NCI-H460 (cell line): ENCODE measurements at places on chromosomes 3 and 15.

- DNase-seq = no peak
Observed at GRCh38 chr15:65738649-65739048, 53.4 kb downstream of the DENND4A start.

DNA sequence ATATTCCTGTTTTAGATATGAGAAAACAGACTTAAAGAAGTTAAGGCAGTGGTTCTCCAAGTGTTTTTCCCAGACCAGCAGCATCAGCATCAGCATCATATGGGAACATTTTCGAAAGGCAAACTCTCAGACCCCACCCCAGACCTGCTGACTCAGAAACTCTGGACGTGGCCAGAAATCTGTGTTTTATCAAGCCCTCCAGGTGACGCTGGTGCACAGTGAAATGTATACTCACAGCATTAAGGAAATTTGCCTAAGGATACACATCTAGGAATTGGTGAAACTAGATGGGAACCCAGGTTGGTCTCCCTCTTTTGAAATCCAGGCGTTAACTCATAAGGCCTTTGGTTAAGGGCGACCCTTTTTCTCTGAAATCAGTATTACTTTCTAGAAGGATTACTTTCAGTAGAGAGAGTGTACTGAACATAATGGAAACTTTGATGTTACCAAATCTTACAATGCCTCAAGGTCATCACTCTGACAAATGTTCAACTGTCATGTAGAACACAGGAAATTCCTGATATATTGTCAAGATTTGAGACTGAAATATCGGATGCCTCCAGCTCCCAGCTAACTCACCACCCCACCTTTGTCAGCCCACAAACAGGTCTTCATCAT lies 910.2 kb downstream of the ROBO1 start:
- no peak for DNase-seq

DNA sequence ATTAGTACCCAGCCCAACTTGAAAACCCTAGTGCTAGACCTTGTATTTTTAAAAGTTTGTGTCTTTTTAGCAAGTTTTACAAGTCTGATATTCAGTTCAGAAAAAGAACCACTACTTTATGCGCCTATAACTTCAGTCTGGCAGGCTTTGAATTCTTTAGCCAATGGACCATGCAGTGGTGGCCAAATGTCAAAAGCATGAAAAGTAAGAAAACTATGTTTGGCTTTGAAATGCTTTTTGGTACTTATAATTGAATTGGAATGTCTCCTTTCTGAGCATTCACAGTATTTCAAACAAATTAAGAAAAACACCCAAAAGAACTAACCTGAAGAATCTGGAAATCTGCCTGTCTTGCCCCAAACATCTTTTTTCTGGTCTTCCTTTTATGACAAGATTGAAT lies 12.8 kb downstream of the WDR48 start:
- DNase-seq = no peak

DNA sequence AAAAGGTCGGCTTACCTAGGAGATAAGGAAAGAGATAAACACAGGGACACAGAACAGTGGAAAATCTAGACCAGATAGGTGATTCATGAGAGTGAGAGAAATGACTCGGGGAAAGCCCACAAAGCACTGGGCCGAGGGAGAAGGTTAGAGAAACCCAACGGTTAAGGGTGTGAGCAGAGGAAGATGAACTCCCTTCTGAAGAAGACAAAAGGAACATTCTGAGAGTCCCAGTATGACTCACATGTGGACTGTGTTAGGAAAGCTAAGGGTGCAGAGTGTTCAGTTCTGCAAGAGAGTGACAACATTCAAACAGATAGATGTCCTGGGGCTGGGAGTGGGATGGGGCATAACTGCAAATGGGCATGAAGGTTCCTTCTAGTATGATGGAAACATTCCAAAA lies 83.0 kb downstream of the CNTN3 start:
- DNase-seq = peak; percentile 12

GRCh38 chr15:69462030-69462492 lies 9.4 kb downstream of the RPLP1 start:
- no peak for DNase-seq

- DNase-seq = no peak
Observed at GRCh38 chr3:122415104-122415744, 638 bp downstream of the WDR5B start.

DNA sequence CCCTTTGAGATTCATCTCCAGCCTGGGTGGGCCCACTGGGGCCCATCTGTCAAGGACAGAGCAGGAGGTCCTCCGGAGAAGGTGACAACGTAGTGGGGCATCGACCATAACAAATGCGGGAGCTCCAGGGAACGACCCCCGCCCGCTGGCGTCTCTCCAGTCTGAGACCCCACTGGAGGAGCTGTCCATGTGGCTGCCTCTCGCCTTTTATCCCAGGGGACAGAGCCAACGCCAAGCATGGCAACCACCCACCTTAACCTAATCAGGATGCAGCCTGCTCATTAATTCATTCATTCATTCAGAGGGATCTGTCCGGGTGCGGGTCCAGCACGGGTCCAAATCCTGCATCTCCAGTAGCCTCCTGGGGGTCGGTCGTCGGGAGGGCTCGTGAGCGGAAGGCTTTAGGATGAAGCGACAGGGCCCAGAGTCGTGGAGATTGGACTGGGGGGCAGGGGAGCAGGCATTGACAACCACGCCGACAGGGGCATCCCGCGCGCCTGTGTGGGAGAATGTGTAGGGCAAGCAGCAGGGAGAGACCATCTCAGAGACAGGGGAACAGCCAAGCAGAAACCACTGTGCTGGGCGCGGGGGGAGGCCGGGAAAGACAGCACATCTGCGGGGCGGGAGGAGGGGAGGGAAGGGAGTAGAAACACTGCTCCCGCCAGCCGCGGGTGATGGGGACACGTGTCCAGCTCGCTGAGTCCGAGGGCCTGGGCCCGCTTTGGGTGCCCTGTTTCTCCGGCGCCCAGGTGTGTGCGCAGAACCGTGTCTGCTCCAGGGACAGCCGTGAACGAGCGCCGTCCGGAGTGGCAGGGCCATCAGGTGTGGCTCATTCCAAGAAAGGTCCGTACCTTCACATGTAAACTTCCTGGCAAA lies 1.9 kb downstream of the PIGZ start:
- no peak for DNase-seq

DNA sequence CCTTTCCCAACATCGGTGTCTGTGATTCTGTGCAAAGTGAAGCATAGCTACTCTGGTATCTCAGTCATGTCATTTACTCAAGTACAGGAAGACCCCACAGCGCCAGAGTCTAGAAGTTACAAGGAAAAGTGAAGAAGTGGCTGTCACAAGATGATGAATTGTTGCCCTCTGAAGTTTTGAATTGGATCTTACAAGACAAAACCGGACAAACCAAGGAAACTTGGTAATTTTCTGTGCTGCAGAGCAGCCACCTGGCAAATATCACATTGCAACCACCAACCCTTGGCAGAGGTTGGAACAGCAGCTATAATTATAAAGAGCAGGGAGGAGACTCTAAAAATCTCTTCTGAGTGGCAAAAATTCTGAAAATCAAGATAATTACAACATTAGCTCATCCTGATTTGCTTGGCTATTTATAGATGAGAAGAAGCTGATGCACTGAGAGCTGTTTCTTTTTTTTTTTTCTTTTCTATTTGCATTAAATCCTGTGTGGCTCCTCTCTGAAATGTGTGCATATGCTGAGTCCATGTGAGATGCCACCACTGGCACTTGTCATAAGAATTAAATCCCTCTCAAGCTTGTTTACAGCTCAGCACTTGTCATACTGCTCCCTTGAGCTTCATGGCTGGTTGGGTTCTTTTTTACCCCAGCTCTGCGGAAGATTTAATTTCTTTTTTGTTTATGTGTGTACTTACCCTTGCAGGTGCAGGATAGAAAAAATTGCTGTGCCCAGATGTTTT lies 68.0 kb upstream of the MNS1 start:
- DNase-seq = no peak

- DNase-seq = no peak
Observed at GRCh38 chr3:78050276-78051065, 1010.6 kb downstream of the ROBO2 start.

DNA sequence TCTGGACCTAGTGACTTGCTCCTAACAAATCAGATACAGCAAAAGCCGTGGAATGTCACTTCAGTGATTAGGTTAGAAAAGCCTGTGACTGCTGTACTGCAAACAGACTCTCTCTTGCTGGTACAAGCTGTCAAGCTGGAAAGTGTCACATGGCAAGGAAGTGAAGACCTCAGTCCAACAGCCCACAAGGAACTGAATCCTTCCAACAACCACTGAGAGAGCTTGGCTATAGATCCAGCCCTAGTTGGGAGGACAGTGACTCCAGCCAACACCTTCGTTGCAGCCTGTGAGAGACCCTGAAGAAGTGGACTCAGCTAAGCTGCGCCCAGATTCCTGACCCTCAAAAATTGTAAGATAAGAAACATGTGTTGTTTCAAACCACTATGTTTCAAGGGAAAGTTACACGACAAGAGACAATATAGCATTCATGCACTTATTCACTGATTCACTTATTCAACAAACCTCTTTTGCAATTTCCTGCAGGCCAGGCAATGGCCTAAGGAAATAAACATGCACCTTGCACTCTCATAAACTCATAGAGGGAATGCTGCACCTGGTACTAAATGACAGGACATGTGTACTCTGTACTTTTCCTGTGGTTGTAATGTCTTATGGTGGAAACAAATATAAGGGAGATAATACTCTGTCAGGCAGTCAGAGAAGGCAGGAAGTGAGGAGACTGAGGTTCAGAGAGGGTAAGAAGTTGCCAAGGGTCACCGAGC lies 142.9 kb downstream of the CADPS start:
- no peak for DNase-seq

DNA sequence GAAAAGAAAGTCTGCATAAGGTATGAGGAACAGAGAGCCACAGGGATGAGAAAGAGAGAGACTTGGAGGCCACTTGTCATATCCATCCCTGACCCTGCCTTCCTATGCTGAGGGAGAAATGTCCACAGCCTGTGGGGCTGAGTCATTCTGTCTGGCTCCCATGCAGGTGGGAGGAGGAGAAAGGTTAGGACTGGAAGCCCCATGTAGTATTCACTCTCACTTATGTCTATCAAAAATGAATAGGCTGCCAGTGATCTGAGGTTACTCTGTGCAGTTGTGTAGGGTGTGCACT lies 71.3 kb downstream of the RAB11A start:
- no peak for DNase-seq
